Dermis blood vessel endothelial cell (primary cell): ENCODE measurements at places on chromosomes 1 and 21.
A peak's percentile ranks its signal among the peaks of the same experiment; 100 is the strongest.

DNA sequence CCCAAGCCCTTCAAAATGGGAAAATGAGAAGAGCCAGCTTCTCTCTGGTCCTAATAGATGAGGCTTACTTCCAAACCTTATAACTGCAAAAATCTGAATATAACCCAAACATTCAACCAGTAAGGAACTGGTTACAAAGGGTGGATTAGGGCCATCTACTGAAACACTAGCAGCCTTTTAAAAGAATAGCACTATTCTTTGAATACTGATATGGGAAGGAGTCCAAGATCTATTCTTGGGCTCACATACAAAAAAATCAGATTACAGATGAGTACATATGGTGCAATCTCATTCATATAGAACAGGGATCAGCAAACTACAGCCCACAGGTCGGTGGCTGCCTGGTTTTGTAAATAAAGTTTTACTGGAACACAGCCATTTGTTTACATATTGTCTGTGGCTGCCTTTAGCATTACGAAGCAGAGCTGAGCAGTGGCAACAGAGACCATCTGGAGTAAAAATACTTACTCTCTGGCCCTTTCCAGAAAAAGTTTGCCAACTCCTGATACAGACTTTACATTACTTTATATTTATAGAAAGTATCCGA is 167.7 kb downstream of the ZSCAN20 start:
- no peak for DNase-seq

GRCh38 chr1:160437432-160438316 is 37.3 kb downstream of the VANGL2 start:
- DNase-seq: peak; percentile 20

DNA sequence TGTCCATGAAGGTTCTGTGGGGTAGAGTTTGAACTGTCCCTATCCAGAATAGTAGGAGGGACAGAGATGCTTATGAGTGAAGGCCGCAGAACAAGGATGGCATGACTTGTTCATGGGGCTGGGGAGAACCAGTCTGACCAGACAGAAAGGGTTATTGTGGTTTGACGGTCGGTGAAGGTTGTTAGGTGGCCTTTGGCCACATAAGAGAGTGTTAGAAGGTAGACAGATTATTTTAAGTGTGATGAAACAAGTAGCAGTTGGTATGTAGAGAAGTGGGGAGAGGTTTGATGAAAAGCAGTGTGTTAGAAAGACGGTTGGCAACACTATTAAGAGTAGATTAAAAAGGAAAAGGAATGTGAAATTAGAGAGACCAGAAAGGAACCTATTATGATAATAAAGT is 355.1 kb downstream of the DISC1 start:
- no peak for DNase-seq

GRCh38 chr1:171754971-171755370 is 13.1 kb upstream of the VAMP4 start:
- no peak for DNase-seq

GRCh38 chr1:201591348-201591747 is 52.4 kb downstream of the NAV1 start:
- no peak for DNase-seq

DNA sequence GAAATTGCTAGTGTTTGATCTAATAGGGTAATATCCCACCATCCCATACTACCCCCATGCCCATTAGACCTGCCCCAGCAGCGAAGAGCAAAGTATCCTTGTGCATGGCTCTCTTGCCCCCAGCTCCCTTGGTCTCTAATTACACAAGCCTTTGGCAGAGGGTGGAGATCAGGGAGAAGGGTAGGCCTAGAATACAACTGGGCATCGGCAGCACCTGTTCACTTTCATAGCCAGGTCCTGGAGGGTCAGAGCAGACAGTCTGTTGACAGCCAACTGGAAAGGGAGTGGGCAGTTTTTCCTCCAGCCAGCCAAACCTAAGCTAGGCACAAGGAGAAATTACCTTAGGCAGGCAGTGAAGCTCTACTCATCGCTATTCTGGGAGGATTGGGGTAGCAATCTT is 2.7 kb upstream of the PIGC start:
- no peak for DNase-seq

DNA sequence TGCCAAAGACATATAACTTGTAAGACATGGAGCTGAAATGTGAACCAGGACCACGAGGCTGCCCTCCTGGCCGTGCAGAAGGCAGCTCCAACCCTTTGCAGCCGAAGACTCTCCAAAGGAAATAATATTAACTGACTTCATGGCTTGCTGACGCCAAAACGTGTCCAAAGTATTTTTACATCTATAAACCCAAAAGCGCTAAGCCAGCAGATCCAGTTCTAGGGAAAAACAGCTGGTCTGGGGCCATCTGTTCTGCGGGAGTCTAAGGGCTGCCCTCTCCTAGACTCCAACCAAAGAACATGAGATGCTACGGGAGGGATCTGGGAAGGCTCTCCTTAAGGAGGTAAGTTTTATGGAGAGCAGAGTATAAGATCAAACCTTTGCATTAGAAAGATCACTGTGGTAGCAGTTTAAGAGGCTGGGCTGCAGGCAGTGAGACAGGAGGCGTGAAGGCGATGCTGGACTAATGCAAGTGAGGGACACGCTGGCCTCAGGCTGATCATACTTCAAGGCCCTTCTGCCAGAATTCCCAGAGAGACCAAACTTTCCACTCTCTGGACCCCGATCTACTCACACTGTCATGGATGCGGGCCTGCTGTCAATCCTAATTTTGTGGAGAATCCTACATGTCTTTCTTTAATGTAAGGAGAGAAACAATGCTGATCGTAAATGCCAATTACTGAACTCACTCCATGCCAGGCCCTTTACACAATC is 1.2 kb downstream of the TMEM53 start:
- DNase-seq: no peak

DNA sequence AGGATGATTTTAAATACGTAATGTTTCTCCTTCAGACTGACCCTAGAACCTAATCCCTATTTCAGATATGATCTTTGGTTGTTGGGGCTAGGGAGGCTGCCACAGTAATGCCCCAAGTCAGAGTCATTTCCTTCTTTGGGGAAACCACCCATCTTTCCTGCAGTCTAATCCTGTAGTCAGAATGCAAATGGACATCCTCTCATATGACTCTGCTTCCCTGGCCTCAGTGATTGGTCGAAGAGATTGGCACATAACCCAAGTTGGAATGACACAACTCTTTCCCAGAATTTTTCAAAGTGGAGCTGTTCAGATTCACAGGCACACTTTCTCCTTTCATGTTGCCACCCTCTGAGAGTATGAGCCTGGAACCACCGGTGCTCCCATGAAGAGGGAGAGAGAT is 58.8 kb upstream of the ZNF644 start:
- DNase-seq: no peak

DNA sequence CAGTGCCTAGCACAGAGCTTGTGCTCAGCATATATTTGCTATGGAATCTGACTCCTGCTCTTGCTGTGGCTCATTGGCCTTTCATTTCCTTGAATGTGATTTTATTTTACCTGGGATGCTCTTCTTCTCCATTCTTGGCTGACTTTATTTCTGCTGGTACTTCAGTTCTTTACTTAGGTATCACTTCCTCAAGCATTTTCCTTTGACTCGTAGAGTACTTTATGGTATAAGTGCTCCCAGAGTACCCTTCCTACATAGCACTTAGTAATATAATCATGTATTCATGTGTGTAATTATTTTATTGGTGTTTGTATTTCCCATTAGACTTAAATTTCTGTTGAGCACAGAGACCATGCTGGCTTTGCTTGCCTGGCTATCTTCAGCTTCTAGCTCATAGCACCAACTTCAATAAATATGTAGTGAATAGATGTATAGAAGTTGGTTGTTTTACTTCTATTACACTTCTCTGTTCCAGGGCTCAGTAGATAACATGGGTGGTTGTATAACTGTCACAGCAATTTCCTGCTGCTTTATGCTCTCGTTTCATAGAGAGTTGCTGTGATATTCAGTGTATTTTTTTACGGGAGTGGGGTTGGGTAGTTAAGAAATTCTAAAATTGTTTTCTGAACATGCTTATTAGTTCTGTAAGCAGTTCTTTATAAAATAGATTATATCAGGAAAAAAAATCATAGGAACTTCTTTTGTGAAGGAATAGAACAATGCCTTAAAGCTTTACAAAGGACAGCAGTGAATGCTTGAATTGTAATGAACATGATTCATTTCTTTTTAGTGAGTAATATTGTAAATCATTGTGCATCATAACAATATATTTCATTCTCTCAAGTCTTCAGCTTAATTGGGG is 112.2 kb downstream of the NEK7 start:
- peak; percentile 52 for DNase-seq

DNA sequence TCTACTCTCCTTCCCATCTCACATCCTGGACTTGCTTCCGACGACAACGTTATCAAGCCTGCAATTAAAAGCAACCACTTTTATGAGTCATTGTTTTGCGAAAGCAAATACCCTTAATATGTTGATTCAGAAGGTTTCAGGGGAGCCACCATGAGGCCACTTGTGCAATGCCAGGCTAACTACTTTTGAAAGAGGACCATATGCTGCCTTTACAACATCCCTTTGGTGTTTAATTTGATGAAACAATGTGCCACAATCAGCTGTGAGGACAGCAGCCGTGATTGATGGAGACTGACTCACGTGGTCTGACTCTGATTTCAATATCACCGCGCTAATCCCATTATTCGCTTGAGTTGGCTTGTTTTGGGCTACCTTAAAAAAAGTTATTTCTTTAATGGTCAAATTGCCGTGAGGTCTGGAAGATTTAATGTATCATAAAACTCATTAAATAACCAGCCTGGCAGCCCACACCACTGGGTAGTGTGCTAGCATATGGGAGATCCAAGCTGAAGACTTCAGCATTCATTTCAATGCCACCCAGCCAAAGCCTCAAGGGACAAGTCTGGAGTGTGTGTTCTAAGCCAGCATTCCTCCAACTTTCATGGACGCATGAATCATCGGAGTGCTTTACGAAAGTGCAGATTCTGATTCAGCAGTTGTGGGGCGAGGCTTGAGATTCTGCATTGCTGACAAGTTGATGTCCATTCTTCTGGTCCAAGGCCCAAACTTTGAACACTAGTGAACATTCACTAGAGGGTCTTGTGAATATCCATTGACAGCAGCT is 73.3 kb upstream of the PAXBP1 start:
- no peak for DNase-seq

DNA sequence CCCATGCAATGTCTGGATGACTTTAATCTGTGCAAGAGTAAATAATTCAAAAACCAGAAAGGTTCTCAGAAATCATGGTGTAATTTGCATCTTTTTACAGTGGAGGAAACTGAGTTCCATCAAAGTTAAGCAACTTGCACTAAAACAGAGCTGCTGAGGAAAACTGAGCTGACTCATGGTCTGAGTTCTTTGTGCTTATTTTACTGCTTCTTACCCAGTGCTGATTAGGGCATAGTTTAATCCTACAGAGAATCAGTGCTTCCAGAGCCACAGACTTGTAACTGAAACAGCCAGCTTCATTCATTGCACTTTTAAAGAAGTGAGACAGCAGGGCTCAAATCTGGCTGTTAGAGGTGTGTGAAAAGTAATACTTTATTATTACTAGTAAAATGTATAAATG is 10.9 kb upstream of the RWDD3 start:
- DNase-seq: peak; percentile 31

DNA sequence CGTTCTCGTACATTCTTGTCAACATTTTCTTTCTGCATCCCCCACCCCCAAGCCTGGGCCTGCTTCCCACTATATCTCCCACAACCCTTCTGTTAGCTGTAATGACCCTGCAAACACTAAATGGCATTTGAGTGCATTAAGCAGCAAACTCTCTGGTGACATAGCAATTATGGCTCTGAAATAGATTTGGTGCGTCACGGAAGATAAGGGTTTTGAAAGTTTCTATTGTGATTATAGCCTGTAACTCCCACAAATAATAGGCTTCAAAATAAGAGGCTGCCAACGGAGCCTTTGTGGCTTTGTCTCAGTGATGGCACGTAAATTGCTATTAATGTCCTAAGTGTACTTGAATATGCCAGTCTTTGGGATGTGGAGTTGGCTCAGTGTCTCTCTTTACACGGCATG is 277.6 kb downstream of the PBX1 start:
- no peak for DNase-seq

DNA sequence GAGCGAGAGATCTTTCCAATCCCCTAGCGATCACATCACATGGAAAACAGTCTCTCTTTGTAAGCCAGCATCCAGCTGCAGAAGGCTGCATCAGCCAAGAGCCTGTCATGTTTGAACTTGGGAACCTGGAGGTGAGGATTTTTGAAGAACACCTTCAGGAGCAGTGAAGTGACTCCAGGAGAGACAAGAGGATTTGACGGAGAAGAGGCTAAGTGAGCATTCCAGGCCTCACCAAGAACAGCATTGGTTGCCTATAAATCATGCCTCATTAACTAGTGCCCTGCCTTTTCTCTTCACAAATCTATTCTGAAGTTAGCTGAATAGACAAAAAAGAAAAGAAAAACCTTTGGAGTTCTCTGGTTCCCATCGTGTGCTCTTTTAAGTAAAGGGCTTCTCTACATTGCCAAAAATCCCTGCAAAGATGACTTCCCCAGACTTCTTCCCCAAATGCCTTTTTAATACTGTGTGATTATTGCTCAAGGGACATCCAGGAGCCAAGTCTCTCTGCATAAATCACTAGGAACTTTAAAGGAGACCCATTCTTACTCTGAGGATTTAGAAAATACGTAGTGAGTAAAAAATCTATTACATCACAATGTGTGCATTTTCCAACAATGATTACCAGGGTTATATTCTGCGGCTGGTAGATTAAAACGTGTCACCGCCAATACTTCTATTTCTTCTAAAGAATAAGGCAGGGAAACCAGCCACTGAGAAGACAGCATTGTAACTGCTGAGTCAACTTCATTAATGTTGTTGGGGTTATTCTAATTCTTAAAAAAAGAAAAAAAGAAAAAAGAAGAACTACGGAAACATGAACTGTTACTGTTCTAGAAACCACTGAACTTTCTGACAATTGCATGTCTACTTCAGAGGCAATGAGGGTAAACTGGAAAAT is 95.2 kb downstream of the KIF14 start:
- DNase-seq: no peak

DNA sequence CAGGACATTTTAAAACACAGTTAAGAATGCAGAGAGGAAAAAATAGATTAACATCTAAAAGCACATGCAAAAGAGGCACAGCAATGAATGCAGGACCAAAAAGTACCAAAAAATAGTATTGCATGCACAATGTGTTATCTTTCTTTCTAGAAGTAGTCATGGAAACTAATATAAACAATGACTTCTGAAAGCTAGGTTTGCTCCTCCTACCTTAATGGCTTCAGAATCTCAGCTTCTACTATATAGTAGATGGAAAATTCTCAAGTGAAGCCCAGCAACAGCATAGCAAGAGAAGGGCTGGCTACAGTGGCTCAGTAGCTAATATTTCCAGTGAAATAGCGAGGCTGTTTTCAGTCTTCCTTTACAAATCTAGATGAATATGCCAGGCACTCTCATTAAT is 125.1 kb downstream of the CRB1 start:
- no peak for DNase-seq

DNA sequence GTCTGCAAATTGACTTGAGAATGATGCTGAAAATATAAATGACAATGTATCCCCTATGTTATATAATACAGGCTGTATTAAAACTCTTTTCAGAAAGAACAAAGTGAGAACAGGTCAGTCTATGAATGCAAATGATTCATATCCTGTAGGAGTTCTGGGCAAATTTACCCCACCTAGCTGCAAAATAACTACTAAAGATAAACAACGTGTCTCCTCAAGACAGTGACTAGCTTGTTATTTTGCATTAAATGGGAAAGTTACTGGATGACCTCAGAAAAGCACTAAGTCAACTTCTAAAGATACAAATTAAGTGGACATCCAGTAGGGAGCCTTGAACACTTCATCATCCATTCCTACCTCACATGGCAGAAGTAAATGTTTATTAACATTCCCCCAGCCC is 11.1 kb downstream of the RNF19B start:
- DNase-seq: peak; percentile 84
